HuH-7.5 (cell line): ENCODE measurements at places on chromosomes 4 and X.
A peak's percentile ranks its signal among the peaks of the same experiment; 100 is the strongest.

GRCh38 chrX:16061296-16061695, 62.1 kb upstream of the GRPR start:
- DNase-seq: no peak

DNA sequence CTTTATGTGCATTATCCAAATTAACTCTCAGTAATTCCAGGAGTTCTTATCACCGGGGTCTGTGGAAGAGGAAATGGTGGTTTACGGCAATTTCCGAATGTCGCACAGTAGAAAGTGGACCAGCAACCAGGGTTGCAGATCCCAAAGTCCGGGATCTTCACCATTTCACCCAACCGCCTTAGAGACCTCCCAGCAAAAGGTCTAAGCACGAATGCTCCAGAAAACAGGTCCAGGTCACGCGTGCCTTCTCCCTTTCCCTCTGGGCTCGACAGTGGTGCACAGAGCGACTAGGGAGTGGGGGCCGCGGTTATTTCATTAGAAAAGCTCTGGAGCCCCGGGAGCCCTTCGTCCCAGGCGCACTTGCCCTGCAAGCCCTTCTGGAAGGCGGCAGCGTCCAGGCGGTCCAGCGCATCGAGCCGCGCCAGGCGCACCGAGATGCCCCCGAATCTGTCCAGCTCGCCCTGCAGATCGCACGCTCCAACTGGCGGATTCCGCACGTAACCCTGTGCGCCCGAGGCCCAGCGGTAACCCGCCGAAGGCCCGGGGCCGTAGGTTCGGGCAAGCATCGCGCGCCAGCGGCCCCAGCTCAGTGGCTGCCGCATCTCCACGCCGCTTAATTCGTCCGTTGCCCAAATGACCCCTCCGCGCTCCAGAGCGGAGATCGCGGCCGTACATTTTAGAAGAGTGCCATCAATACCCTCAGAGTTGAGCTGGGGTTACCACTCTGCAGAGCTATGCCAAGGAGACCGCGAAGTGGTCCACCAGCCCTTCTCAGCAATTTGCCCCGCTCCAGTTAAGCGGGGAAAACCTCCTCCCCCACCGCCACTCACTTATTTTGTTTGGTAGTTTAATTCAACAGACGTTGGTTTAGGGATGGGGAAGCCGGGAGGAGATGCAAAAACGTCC, at the start of gene NUDT6:
Gene NUDT6, minus strand, starts transcription at position 627 of the 906 bp plus-strand sequence. Its CDS starts 25 bp downstream, at position 602.
- peak; percentile 20 for DNase-seq

GRCh38 chr4:113276464-113277170, 227.2 kb downstream of the ANK2 start:
- DNase-seq: no peak

DNA sequence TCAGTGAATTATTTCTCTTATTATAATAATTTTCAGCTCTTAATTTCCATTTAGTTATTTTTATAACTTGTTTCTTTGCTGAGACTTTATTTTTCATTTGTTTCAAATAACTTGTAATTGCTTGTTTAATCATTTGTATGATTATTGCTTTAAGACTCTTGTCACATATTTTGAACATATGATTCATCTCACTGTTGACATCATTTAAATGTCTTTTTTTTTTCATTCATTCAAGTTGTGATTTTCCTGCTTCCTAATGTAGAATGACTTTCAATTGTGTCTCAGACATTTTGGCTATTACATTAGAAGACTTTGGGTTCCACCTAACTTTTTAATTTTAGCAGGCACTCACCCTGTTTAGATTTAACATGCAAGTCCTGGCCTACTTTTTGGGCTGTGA, 234.8 kb upstream of the DIPK2B start:
- no peak for DNase-seq

- no peak for DNase-seq
Measured at GRCh38 chr4:87974856-87975462, 555 bp upstream of the SPP1 start.

DNA sequence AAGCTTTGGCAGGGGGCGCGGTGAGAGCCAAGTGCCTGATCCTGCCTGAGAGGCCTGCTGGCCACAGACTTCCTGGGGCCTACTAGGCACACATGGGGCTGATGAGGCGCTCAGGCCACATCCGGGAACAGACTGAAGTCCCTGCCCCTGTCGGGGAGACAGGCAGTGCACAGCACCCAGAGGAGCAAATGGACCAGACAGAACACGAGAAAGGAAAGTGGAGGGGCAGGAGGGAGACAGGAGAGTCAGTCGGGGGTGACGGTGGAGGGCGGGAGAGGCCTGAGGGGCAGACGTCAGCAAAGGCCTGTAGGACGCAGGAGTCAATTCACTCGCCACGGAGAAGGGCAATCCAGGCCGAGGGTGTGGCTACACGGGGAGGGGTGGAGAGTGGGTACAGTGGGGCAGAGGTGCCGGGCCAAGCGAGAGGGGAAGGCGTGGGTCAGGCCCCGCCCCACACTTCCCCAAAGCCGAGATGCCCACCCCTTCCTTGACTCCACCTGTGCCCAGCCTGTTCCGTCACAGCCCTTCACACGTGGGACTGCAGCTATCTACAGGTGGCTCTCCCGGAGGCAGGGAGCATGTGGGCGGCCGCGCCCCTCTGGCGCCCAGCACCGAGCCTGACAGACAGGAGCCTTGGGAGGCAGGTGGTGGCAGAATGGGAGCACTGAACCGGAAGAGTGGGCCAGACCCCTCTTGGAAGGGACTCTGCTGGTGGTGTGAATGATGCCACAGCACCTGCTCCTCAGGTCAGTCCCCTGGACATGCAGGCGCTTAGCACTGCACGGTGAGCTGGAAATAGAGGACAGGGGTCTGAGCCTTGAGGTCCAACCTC, 20.5 kb downstream of the NOP14 start:
- DNase-seq: no peak

- no peak for DNase-seq
Measured at GRCh38 chr4:38684271-38684670, 20.3 kb downstream of the KLF3 start.

DNA sequence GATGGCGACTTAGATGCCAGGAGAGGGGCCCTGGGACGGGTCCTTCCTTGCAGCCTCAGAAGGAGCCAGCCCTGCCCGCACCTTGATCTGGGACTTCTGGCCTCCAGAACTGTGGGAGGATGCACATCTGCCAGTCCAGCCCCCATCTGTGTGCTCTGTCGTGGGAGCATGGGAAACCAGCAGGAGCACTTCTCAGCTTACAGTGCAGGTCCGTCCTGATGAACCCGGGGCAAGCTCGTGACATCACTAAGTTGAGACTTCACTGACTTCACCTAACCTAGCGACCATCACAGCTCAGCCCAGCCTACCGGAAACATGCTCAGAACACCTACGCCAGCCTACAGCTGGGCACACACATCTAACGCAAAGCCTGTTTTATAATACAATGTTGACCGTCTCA, 38.1 kb downstream of the ABLIM2 start:
- no peak for DNase-seq

- DNase-seq: no peak
Measured at GRCh38 chrX:132433551-132433950, 55.3 kb downstream of the MBNL3 start.

DNA sequence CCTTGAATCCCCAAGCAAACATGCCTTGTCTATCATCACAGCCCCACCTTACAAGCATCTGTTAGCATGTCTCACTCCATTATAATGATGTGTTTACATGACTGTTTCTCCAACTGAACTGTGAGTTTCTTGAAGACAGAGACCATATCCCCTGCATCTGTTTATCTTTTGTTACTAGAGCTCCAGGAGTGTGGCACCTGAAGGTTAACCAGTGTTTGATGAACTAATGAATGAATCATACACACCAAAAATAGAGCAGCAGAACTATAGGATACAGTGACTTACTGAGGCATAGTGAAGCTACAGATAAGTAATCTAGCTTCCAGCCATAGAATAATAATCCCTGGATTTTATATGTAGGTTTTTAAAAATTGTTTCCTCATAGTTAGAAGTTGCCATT, 331.0 kb downstream of the PCDH7 start:
- no peak for DNase-seq

DNA sequence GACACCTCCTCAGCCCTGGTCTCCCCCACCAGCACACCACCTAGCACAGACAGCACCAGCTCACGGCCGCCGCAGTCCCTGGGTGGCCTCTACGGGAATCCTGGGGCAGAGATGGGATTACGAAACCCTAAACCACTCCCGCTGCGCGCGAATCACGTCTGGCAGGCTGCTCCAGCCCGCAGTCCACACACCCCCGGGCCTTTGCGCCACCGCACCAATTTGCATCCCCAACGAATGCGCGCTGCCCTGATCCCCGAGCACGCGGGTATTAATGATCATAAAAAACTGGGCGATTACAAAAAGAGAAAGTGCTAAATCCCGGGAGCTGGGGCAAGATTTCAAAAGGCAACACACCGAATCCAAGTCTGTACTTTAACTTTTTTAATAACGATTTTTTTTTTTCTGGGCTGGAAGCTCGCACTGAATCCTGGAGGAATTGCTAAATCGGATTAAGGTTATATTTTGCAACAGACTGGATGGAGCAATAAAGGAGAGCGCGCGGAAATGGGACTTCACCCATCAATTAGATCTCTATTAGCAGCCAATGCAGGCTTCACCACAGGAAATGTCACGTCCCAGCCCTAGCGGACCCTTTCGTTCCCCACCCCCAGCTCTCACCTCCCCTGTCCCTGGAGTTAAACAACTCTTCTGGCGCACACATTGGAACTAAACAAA, 69.8 kb upstream of the TMEM33 start:
- peak; percentile 73 for DNase-seq

- no peak for DNase-seq
Measured at GRCh38 chr4:176134670-176135069, 60.7 kb downstream of the SPATA4 start.

DNA sequence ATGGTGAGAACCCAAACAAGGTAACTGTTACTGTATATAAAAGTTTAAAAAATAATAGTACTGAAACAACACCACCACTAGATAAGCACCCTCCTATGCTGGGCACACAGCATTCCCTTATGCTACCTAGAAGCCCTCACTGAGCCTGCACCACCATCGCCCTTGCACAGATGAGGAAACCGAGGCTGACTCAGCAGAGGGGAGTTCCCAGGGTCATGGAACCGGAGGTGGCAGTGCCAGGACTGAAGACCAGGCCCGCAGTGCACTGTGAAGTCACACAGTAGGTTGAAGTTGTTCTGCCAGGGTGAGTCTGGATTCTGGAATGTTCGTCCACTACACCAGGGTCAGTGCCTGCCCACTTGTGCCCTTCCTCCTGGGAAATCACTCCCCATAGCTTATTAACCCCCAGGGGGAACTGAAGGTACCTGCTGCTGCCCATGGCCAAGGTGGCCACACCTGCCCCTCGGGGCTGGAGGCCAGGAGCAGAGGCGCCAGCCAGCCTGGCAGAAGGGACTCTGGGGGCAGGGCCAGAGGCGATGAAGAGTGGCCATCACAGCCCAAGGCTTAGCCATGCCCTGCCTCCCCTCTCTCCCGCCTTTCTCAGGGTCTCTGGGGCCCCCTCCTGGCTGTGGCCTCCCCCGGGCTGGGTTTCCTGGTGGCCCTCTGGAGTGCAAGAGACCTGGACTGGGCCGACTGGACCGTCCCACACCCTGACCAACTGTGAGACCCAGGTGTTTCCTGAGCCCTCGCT, 15.1 kb upstream of the ABLIM2 start:
- DNase-seq: no peak

- DNase-seq: no peak
Measured at GRCh38 chr4:123830930-123831329, 434.3 kb downstream of the SPRY1 start.

DNA sequence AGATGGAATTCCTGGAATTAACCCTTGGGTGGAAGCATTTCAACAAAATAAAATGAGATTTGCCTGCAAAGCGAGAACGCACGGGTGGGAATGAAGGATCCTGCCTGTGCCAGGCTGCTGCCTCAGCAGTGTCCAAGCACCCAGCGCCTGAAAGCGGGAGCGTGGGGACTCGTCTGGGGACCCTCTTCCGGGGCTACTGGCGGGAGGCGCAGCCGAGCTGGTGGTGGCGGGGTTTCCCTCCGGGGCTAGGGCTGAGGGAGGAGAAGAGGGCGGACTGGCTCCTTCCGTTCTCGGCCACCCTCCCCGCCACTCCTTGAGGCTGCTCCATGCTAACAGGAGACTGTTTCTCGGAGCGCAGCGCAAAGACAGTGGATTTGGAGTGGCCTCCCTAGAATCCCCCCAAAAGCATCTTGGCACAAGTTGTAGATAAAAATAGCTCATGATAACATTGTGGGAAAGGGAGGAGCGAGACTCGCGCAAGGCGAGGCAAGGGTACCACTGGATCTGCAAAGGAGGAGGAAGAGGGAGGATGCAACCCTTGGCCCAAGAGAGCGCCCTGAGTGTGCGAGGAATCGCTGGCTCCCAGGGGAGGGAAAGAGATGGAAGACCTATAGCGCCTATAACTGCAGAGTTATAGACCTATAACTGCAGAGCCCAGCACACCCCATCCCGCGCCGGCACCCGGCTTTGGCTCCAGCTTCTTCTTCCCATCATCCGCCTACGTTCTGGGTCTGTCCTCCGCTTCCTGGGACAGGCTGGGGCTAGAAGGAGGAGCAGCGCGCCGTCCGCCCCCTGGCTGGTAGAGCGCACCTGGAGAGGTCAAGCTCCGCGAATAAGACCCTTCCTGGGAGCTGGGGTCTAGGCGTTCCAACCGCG, 1.3 kb downstream of the HS3ST1 start:
- DNase-seq: no peak

DNA sequence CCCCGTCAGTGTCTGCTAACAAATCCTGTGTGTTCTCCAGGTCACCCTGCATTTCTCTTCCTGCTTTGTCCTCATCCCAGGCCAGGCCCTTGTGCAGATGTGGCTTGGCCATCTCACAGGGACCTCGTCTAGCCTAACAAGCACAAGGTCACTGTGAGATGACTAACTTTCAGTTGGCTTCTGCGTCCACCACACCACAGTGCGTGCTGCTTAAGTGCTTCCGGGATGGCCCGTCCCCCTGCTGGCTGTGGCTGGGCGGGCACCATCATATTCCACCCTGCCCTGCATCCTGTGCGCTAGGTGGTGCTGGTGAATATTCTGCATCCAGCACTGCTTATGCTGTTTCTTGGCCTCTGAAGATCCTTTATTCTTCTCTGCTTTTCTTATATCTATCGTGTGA, 33.8 kb downstream of the RBBP7 start:
- DNase-seq: peak; percentile 14

GRCh38 chr4:183610613-183611012, 48.4 kb downstream of the RWDD4 start:
- no peak for DNase-seq

DNA sequence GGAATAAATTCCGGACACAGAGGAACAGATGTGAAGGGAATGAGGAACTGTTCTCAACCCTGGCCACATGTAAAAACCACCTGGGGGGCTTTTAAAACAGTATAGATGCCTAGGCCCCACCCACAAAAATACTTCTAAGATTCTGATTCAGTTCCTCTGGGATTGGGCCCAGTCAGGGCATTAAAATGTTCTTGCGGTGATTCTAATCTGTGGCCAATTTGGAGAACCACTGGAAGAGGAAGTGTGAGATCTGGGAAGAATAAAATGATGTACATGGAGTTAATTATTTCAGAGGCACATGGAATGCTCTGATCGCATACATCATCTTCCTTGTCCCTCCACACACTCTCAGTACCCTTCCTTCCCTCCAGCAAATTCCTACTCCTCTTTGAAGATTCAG, 192.2 kb downstream of the APBB2 start:
- no peak for DNase-seq

- DNase-seq: no peak
Measured at GRCh38 chr4:176030391-176030790, 35.2 kb upstream of the WDR17 start.

GRCh38 chr4:72208421-72209075, 176.7 kb downstream of the NPFFR2 start:
- no peak for DNase-seq

GRCh38 chr4:76504613-76505465, 69.8 kb downstream of the SHROOM3 start:
- DNase-seq: no peak
